ENCODE measurements at places on chromosomes 1 and 21. TPM values are rescaled to one million over a fixed set of nuclear protein-coding genes. Genes with fewer than 3 reads are reported as not detected.

GRCh38 chr1:215807911-215808436 is 240.9 kb downstream of the KCTD3 start:
- no peak overlapping the region for H3K27ac ChIP-seq
- no peaks in the 10 kb centered on the region for H3K36me3 ChIP-seq
- no peak for DNase-seq
- H3K4me3 ChIP-seq, result no peak overlapping the region

DNA sequence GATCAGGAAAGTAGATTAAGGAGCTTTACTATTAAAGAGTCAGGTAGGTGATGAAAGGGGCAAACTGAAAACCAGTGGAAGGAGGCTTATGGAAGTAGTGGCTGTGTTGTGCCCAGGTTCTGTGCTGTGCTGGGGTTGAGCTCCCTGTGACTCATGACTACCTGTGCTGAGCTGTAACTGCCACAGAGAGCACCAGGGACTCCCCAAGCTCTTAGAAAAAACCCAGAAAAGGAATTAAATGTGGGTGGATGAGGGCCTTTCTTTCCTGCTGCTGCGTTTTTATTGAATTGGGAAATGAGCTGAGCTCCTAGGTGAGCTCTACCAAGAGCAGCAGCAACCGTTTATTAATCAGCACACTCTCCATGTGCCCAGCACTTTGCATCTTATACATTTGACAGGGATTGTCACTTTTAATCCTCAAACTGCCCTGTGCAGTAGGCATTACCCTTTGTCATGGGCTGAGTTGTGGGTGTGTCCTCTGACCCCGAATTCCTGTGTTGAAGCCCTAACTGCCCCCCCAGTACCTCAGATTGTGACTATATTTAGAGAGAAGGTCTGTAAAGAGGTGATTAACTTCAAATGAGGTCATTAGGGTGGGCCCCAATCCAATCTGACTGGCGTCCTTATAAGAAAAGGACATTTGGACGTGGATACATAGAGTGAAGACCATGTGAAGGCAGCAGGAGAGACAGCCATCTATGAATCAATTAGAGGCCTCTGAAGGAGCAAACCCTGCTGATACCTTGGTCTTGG is 65.4 kb downstream of the AK4 start:
- no peaks in the 10 kb centered on the region for H3K4me1 ChIP-seq
- no peak overlapping the region for H3K4me3 ChIP-seq
- no peak overlapping the region for H3K27ac ChIP-seq

The TMCO1 gene
- 48.0 TPM for total RNA-seq

The ATAD3C gene
- total RNA-seq, result 2.8 TPM

The SAMSN1 gene
- 3.2 TPM for total RNA-seq

- peaks cover 3% of the 10 kb centered on the region for H3K36me3 ChIP-seq
- DNase-seq, result no peak
- no peaks in the 10 kb centered on the region for H3K27me3 ChIP-seq
- H3K27ac ChIP-seq, result peak overlapping the region; percentile 95
Measured at GRCh38 chr1:206635978-206636345, 626 bp downstream of the DYRK3 start.

The CFAP45 gene
- total RNA-seq, result 1.3 TPM

DNA sequence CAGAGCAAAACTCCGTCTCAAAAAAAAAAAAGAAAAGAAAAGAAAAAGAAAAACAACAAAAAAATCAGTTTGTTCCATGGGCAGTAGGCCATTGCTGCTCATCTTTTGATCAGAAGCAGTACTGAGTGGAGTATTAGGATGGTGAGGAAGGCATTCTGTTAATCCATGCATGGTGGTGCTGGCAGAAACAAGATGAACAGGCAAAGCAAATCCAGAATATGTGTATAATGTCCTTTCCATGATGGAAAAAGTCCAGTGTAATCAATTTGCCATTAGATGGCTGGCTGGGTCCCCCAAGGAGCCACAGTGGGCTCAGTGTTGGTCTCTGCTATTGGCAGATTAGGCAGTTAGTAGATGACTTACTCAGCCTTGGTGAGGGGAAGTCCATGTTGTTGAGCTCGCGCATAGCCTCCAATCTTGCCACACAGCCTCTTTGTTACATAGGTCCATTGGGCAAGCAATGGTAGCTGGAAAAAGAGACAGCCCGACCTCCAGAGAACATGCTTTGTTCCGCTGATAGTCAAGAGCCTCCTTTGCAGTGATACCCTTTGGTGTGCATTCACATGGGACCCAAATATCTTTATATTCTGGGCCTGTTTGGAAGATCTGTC is 23.3 kb downstream of the H3-3A start:
- no peak overlapping the region for H3K27ac ChIP-seq
- DNase-seq, result no peak
- no peaks in the 10 kb centered on the region for H3K27me3 ChIP-seq
- peaks cover 15% of the 10 kb centered on the region for H3K4me1 ChIP-seq
- H3K36me3 ChIP-seq, result no peaks in the 10 kb centered on the region

GRCh38 chr1:161718559-161719324 is 2.6 kb upstream of the FCRLB start:
- no peaks in the 10 kb centered on the region for H3K27me3 ChIP-seq
- H3K36me3 ChIP-seq, result no peaks in the 10 kb centered on the region
- H3K27ac ChIP-seq, result no peak overlapping the region
- DNase-seq, result no peak
- H3K4me3 ChIP-seq, result no peak overlapping the region

The C1orf210 gene
- not detected for total RNA-seq

DNA sequence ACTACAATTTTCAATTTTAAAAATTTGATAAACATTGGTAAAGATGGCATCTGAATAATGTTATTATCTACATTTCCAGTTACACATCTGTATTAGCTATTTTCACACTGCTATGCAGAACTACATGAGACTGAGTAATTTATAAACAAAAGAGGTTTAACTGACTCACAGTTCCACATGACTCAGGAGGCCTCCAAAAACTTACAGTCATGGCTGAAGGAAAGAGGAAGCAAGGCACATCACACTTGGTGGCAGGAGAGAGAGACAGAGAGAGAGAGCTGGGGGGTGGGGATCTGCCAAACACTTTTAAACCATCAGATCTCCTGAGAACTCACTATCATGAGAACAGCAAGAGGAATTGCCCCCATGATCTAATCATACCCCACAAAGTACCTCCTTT is 850.0 kb downstream of the LTN1 start:
- H3K4me3 ChIP-seq, result no peak overlapping the region
- no peaks in the 10 kb centered on the region for H3K27me3 ChIP-seq
- H3K4me1 ChIP-seq, result no peaks in the 10 kb centered on the region
- DNase-seq, result no peak

GRCh38 chr1:165816826-165817497 is 10.5 kb upstream of the UCK2 start:
- H3K36me3 ChIP-seq, result no peaks in the 10 kb centered on the region
- DNase-seq, result no peak
- no peaks in the 10 kb centered on the region for H3K27me3 ChIP-seq
- no peak overlapping the region for H3K27ac ChIP-seq
- H3K4me3 ChIP-seq, result no peak overlapping the region

The PDPN gene
- total RNA-seq, result 17.3 TPM

GRCh38 chr1:81802707-81803430 is 2.1 kb downstream of the ADGRL2 start:
- H3K27ac ChIP-seq, result peak overlapping the region; percentile 98
- no peaks in the 10 kb centered on the region for H3K36me3 ChIP-seq
- no peaks in the 10 kb centered on the region for H3K27me3 ChIP-seq
- DNase-seq, result peak; percentile 66
- no peaks in the 10 kb centered on the region for H3K4me1 ChIP-seq

- no peak overlapping the region for H3K27ac ChIP-seq
- no peak for DNase-seq
- no peak overlapping the region for H3K4me3 ChIP-seq
- H3K27me3 ChIP-seq, result no peaks in the 10 kb centered on the region
Measured at GRCh38 chr1:66214901-66215300, 319.1 kb upstream of the SGIP1 start.

DNA sequence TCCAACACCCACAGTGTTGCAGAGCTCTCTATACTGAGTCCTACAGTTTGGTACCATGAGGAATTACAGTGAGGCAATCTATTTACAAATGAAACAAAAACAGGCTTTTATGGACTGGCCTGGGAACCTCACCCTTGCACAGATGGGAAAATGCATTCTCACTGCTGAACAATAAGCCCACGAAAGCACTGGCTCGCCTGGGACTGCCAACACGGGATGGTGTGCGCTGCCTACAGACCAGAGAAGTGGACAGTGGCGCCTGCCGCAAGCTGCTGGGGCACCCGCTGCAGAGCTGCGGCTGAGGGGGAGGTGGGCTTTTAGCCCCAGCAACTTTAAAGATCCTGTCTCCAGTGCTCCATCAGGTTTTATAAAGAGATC is 28.5 kb upstream of the ABCG1 start:
- H3K27me3 ChIP-seq, result no peaks in the 10 kb centered on the region
- H3K4me1 ChIP-seq, result peaks cover 14% of the 10 kb centered on the region
- no peak overlapping the region for H3K4me3 ChIP-seq

DNA sequence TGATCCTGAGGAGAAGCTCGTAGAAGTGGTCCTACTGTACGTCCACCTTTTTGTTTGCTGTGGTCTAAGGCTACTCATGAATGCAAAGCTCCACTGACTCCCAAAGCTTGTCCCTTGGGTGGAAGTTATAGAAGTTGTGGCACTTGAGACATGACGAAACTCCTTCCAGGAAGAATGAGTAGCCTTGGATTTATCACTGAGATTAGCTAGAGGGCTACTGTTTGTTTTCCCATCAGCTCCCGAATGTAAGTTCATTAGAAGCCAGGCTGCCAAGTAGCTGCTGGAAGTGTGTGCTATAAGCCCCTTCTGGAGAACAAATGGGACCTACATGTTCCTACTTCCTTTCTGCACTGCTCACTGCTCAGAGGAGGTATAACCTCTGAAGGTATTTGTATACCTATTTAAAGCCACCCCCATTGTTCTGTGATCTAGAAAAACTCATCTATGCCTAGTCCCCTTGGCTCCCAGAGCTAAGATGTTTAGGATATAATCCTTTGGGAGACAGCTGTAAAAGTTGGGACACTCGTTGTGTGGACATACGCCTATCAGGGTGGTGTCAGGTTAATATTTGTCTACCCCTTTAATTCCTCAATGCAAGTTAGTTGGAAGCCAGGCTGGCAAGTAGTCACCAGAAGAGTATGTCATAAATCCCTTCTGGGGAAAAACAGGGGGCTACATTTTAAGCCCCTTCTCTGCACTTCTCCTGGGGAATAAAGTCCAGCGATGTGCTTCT is 72.9 kb downstream of the SCMH1 start:
- H3K36me3 ChIP-seq, result no peaks in the 10 kb centered on the region
- no peak overlapping the region for H3K4me3 ChIP-seq
- no peak for DNase-seq
- no peaks in the 10 kb centered on the region for H3K27me3 ChIP-seq
- no peaks in the 10 kb centered on the region for H3K4me1 ChIP-seq

The FBXO2 gene
- 16.7 TPM for total RNA-seq

- H3K27me3 ChIP-seq, result no peaks in the 10 kb centered on the region
- no peak overlapping the region for H3K27ac ChIP-seq
- peaks cover 3% of the 10 kb centered on the region for H3K36me3 ChIP-seq
Measured at GRCh38 chr1:52502789-52503188, 50.1 kb downstream of the TUT4 start.

- no peaks in the 10 kb centered on the region for H3K4me1 ChIP-seq
- no peak overlapping the region for H3K4me3 ChIP-seq
- no peak overlapping the region for H3K27ac ChIP-seq
- no peaks in the 10 kb centered on the region for H3K36me3 ChIP-seq
- no peak for DNase-seq
- no peaks in the 10 kb centered on the region for H3K27me3 ChIP-seq
Measured at GRCh38 chr1:246954126-246954525, 22.4 kb upstream of the AHCTF1 start.

- H3K4me1 ChIP-seq, result no peaks in the 10 kb centered on the region
- H3K27ac ChIP-seq, result no peak overlapping the region
- H3K4me3 ChIP-seq, result no peak overlapping the region
- H3K36me3 ChIP-seq, result no peaks in the 10 kb centered on the region
- no peak for DNase-seq
- H3K27me3 ChIP-seq, result no peaks in the 10 kb centered on the region
Measured at GRCh38 chr1:162993846-162994245, 75.3 kb upstream of the RGS4 start.

- H3K27me3 ChIP-seq, result no peaks in the 10 kb centered on the region
- no peak overlapping the region for H3K27ac ChIP-seq
- peaks cover 12% of the 10 kb centered on the region for H3K36me3 ChIP-seq
- no peak for DNase-seq
Measured at GRCh38 chr1:147168626-147169058, 3.6 kb downstream of the PRKAB2 start.

DNA sequence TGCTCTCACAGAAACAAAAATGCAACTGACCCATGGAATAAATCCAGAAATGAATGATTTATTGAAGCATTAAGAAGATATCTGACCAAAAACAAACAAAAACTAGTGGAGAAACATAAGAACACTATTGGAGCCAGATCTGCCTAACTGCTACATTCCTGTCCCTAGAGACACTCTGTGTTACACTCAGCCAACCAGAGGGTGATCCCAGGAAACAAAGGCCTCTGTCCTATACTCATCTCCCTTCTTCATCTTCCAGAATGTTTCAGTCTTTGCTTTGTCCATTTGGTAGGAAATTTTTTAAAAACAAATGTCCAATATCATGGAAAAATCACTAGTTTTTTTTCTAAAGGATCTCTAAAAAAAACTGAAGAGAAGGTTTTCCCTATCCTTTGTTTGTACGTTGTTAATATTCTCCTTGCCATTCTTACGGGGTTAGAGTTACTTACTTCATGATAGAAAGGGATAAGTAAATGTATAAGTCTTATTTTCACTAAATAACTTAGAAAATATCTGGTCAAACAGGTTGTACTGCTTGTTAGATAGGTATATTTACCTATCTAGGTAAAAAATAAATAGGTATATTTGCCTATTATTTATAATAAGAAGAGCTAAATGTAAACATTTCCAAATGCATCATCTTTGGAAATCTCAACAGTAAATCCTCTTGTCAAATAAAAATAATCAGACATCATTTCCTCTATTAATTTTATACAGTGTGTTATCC is 59.1 kb downstream of the NME7 start:
- DNase-seq, result no peak
- H3K4me1 ChIP-seq, result no peaks in the 10 kb centered on the region
- peaks cover 3% of the 10 kb centered on the region for H3K36me3 ChIP-seq

The C1orf167 gene
- 0.85 TPM for total RNA-seq

DNA sequence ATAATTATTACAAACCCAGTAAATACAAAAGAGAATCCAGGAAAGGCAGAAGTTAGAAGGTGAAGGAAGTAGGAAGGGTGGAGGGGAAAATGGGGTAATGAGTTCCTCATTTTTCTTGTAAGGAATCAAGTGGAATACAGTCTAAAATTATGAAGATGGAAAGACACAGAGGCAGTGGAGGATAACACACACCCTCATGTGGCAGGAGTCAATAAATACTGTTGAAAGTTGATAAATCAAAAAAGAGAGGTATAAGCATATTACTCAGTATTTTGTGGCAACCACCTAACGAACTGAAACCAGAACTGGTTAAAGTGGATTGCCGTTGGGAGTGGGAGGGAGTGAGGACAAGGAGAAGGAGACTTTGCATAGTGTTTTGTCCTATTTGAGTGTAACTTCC is 78.6 kb upstream of the SLC44A3 start:
- H3K36me3 ChIP-seq, result no peaks in the 10 kb centered on the region
- DNase-seq, result no peak
- H3K4me1 ChIP-seq, result peaks cover 20% of the 10 kb centered on the region

The MIXL1 gene
- not detected for total RNA-seq
